ENCODE measurements at places on chromosomes 7 and 10.
A peak's percentile ranks its signal among the peaks of the same experiment; 100 is the strongest.

DNA sequence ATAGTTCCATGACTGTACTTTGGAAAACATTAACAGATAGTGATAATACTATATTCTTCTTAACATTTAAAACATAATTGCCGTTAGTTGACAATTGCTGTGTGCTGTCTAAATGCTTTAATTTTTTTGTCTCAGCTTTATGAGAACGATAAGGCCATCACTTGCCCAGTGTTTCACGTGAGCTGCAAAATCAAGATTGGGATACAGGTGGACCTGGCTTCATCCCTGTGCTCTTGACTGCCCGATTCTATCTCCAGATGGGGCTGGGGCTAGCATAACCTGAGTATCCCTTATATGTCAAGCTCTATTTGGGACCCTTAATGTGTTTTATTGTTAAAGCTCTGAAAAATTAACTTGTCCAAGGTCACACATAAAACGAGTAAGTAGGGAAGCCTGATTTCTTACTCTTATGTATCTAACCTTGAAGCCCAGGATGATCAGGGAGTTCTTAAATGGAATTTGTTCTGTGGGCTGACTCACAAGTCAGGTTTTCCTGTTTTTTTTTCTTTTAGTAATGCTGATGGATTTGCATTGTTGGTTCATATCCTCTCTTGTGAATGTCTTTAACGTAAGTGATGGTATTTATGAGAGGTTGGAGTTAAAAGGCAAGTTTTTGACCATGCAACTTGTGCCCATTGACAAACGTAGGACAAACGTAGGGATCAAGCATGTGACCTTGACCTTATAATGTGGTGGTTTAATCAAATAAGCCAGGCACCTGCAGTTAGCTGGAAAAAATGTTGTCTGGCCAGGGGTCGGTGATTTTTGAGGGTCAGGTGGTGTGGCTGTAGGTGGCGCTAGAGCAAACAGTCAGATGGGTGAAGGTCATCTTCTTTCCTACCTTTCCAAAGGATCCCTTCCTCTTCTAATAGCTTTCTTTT lies 3.6 kb downstream of the PRKAR2B start:
- DNase-seq, result no peak

DNA sequence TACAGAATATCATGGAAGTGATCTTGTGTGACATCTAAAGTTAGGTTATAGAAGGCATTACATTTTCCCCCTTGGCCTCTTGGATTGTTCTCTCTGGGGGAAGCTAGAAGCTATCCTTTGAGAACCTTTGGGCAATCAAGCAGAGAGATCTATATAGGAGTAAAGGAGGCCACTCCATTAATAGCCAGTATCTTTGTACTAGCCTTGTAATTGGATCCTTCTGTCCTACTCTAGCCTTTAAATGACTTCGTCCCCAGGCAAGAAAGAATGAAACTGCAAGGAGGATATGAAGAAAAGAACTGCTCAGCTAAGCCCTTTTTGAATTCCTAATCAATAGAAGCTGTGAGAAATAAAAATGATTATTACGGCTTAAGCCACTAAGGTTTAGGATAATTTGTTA lies 230.9 kb downstream of the AGMO start:
- no peak for DNase-seq

DNA sequence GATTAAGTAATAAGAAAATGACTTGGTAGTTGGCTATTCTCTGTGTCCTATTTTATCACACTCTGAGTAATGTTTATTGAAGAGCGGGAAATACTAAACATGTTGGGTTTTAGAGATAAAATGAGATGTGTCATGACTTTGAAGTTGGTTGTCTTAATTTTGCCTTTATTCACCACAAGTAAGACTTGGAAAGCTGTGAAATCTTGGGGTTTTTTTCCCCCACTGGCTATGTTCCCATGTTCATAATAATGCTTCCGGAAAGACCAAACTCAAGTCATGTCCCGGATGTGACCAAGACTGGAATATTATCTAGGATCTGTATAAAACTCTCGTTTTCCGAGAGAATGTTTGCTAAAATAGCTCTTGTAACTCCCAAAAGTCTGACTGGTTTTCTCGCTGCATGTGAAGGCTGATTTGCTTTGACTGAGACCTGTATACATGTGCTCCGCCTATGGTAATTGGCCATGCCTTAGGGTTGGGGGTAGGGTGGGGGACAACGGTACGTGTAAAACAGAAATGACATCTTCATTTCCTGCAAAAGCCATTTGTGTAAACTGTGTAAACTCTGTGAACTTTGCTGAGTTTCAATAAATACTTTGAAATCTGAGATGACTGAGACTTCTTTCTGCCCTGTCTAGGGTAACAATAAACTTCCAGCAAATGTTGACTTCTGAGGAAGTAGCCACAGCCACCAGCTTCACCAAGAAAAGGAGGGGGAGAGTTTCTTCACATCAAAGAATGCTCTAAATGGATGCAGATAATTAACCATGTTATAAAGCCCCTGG lies 169.6 kb downstream of the ZNF365 start:
- no peak for DNase-seq

GRCh38 chr10:74912182-74912581 lies 85.8 kb downstream of the KAT6B start:
- DNase-seq, result no peak

GRCh38 chr7:48102530-48102929 lies 13.5 kb downstream of the UPP1 start:
- DNase-seq, result no peak

- DNase-seq, result no peak
These were observed 11.2 kb upstream of the FRMPD2 start for GRCh38 chr10:48285710-48286109.

- peak; percentile 93 for DNase-seq
These were observed 35.8 kb downstream of the GBX1 start for GRCh38 chr7:151131592-151132293.

GRCh38 chr7:43484678-43485395 lies 98.1 kb upstream of the STK17A start:
- no peak for DNase-seq

DNA sequence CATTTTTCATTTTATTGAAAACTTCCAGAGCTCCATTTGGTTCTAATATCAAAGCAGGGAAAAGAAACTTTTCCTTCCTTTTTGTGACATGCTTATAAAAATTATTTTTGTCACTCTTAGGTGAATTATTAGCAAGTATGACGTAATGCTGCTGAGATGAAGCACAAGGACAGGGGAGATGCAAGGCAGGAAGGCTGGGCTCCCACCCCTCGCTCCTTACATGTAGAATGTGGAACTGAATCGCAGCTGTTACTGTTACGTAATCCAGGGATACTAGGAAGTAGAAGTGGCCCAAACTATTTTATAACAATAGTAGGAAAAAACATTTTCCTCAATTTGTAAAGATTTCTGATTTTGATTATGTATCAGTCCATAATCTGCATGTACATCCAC lies 17.1 kb upstream of the GTPBP4 start:
- DNase-seq, result peak; percentile 12

DNA sequence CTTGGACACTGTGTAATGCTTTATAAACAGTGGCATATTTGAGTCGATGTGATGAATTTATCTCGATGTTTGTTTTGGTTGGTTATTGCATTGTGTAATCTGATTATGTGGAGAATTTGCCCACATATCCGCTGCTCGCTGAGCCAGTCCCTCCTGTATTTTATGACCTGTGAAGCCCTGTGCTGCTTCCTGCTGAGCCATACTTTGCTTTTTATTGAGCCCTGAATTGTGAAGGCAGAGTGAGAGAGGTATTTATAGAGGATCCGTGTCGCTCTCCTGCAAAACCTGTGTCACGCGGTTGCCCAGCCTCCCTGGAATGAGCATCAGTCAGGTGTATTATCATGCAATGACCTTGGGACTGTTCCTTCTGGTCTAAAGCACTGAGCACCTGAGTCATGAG lies 253.7 kb downstream of the ARHGAP21 start:
- no peak for DNase-seq

GRCh38 chr10:124033887-124034218 lies 59.5 kb downstream of the CHST15 start:
- DNase-seq, result no peak

- no peak for DNase-seq
These were observed 34.3 kb upstream of the ICA1 start for GRCh38 chr7:8296362-8296659.

DNA sequence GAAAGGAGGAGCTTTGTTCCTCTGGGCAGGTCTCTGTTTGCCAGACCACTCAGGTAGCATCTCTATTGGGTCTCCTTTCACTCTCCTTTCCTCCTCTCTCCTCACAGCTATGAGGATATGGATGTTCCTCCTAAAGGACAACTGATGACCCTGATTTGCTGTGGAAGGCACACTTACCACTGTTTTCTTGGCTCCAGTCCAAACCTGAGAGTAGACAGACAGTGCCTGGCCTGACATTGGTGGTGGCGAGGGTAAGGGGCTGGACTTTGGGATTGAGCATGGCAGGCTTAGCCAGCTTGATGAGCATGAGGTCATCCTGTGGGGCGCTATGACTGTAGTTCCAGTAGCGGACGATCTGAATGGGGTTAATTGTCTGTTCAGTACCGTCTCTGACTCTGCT lies 3.6 kb downstream of the PRSS37 start:
- no peak for DNase-seq

DNA sequence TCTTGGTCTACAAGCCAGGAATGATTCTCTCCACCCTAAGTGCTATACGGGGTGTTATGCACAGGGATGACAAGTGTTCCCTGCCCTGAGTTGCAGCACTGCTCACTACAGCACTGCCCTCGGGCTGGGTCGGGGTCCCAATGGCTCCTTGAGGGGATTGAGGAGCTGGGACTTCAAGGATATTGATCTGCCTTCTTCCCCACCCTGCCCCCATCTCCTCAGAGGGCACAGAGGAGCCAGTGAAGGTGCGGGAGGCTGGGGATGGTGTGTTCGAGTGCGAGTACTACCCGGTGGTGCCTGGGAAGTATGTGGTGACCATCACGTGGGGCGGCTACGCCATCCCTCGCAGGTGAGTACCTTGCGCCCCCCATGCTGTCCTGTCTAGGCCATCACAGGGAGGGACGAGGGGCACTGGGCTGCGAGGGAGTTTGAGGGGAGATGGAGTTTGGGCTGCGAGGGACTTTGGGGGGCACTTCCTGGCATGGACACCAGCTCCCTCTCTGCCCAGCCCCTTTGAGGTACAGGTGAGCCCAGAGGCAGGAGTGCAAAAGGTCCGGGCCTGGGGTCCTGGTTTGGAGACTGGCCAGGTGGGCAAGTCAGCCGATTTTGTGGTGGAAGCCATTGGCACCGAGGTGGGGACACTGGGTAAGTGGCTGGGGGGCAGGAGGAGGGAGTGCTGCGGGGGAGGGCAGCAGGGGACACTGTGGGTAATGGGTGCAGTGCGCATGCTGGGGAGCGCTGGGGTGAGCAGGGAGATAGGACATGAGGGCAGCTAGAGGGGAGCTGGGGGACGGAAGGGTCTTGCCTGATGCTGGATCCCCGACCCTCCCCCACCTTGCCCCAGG lies 10.3 kb downstream of the FLNC start:
- no peak for DNase-seq

GRCh38 chr7:92717993-92718716 lies 118.2 kb downstream of the CDK6 start:
- DNase-seq, result peak; percentile 91

GRCh38 chr7:150805864-150806263 lies 5.3 kb downstream of the TMEM176A start:
- no peak for DNase-seq

DNA sequence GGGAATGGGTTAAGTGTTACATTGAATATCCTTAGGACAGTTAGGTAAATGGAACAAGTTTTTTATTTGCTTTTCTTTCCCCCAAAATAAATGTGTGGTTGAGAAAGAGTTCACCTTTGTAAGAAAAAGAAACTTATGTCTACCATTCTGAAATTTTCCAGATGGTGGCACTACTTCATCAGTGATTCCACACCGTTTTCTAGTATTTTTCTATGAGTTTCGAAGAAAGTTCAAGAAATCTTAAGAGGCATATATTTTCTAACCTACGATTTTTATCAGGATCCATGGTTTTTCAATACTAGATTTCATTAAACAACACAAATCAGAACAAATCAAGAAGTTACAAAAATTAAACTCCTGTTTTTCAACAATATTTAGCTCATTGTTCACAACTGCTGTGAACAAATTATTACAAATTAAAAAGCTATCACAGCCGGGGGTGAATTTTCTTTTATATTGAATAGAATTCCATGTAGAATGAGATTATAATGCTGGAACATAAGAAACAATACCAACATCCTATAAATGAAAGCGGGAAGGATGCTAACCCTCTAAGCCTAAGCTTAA lies 163.1 kb upstream of the NPVF start:
- peak; percentile 42 for DNase-seq

GRCh38 chr7:127934711-127935110 lies 96.5 kb downstream of the LRRC4 start:
- no peak for DNase-seq

DNA sequence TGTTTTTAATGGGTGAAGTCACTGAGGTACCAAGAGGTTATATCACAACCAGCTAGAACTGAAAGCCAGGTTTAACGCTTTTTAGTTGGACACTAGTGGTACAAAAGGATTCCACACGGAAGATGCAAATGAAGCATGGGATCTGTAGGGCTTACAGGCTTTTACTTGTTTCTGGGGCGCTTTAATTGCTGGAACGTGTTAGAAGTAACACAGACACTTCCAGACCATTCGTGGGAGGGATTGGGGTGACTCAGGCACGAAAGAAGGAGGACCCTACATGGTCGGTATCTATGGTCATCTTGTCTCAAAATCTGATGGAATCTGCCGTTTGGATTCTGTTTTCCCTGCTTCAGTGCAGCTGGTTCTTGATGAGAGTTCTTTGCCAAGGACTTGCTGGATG lies 1.0 kb downstream of the YKT6 start:
- DNase-seq, result no peak

DNA sequence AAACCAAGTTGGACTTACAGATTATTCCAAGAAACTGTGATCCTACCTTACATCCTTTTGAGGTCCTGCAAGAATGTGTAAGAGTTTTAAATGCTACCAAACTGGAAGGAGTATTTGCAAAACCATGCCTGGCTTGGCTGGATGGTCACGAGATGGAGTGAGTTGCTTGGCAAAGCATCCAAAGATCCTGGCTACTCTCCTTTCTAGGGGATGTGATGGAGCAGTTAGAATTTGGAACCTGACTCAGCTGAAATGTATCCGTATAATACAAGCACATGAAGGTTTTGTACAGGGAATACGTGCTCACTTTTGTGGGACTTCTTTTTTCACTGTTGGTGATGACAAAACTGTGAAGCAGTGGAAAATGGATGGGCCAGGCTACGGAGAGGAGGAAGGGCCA lies 13.3 kb upstream of the SYPL1 start:
- no peak for DNase-seq

DNA sequence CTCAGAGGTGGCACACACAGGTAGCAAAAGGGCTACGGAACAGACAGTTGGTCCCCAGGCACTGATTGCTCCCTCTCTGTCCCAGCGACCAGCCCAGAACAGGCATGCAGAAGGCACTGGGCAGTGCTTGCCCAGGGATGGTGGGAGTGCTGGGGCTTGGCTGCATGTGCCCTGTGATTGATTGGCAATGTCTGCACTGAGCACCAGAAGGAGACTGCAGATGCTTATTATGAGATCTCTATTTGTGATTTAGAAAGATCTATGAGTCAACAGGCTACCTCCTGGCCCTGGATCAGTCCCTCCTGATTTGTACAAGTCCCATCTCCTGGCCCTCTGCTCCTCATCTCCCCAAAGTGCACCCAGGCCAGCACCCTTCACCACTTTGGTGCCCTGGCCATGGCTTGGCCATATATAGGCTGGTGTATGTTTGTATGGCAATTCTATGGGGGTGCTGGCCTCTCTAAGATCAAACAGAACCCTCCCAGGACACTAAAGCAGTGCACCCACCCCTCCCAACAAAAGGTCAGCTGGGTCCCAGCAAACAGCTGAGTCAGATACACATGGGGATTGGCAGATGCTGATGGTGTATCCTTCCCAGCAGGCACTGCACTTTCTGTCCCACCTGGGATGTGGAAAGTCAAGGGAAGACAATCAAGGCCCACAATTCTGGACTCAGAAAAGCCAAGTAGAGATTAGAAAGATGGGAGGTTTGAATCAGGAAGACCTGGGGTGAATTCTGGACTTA lies 30.9 kb downstream of the CAMK2B start:
- DNase-seq, result no peak

Data from globus pallidus (tissue), 1 donor.